Amniotic epithelial cell (primary cell): ENCODE measurements at places on chromosomes 4 and X.
A peak's percentile ranks its signal among the peaks of the same experiment; 100 is the strongest.

DNA sequence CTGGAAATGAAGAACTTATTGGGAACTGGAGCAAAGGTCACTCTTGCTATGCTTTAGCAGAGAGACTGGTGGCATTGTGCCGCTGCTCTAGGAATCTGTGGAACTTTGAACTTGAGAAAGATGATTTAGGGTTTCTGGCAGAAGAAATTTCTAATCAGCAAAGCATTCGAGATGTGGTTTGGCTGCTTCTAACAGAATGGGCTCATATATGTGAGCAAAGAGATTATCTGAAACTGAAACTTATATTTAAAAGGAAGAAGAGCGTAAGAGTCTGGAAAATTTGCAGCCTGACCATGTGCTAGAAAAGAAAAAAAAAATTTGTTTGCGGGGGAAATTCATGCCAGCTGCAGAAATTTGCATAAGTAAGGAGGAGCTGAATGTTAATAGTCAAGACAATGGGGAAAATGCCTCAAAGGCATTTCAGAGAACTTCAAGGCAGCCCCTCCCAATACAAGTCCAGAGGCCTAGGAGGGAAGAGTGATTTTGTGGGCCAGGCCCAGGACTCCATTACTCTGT is 35.9 kb upstream of the PAPSS1 start:
- peak; percentile 88 for DNase-seq

GRCh38 chrX:155592331-155592730 is 20.4 kb downstream of the TMLHE start:
- DNase-seq: no peak

- DNase-seq: peak; percentile 84
Measured at GRCh38 chr4:8192748-8193738, 6.0 kb upstream of the SH3TC1 start.

DNA sequence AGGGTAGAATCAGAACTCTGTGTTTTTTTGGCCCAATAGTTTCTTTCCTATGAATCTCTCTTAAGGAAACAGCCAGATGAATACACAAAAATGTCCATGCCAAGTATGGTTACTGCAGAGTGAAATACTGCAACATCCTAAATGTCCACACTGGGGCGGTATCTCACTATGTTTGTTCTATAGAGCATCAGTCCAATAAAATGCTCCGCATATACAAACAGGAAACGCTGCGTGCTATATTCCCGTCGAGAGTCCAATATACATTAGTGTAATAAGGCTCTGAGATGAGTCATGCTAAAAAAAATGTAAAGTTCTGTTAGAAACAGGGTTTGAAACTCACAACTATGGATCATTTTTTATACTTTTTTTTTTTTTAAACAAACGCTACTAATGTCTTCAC is 72.9 kb upstream of the ENOX2 start:
- peak; percentile 34 for DNase-seq

DNA sequence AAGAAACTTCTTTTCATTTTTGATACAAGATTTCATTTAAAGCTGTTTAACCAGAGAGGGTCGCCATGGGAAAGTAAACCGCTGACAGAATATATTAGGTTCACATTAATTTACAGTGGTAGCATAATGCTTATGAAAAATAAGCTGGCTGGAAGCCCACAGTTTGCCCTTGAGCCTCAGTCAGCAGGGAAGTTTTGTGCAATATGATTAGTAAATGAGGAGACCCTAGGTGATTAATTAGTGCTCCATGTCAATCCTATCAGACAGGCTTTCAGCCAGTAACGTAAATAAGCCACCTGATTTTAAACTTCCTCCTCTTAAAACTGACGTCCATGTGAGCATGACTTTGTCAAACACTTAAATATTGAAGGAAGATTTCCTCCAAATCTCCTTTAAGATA is 134.2 kb downstream of the TSPAN5 start:
- peak; percentile 24 for DNase-seq

GRCh38 chrX:104430072-104430741 is 135.8 kb upstream of the IL1RAPL2 start:
- DNase-seq: peak; percentile 10
